ENCODE measurements at places on chromosomes 4 and X. TPM values are rescaled to one million over a fixed set of nuclear protein-coding genes. Genes with fewer than 3 reads are reported as not detected.

- no peak for DNase-seq
Observed at GRCh38 chr4:114598191-114599121, at the start of gene UGT8. UGT8 (plus strand) TSS chr4:114598807; CDS start chr4:114622881, 24,074 bp downstream.

GRCh38 chr4:180009316-180009715 is 2233.9 kb upstream of the TENM3 start:
- DNase-seq = no peak

DNA sequence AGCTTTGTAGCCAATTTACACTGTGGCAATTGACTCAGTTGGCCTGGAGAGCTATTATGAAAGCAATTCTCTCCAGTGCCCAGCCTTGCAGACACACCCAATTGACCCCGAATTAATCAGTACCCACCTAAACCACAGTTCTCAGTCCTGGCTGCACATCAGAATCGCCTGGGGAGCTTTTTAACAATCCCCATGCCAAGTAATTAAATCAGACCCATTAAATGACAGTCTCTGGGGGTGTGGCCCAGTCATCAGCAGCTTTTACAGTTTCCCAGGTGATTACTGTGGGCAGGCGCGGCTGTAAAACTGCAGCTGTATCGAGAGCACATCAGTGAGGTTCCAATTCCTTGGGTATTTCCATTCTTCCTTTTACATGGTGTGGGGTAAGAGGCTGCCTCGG is 460.9 kb upstream of the FAT1 start:
- DNase-seq = no peak

RASGEF1B gene
- 35.0 TPM for total RNA-seq
